NCI-H1092 treated with DMSO at 0.1 percent for 48 hours (cell line): ENCODE measurements at places on chromosomes 11 and 22.
A peak's percentile ranks its signal among the peaks of the same experiment; 100 is the strongest.

GRCh38 chr11:13421561-13421960 lies 41.5 kb downstream of the BTBD10 start:
- DNase-seq, result no peak

GRCh38 chr11:11982975-11983374 lies 25.5 kb downstream of the DKK3 start:
- DNase-seq, result no peak

DNA sequence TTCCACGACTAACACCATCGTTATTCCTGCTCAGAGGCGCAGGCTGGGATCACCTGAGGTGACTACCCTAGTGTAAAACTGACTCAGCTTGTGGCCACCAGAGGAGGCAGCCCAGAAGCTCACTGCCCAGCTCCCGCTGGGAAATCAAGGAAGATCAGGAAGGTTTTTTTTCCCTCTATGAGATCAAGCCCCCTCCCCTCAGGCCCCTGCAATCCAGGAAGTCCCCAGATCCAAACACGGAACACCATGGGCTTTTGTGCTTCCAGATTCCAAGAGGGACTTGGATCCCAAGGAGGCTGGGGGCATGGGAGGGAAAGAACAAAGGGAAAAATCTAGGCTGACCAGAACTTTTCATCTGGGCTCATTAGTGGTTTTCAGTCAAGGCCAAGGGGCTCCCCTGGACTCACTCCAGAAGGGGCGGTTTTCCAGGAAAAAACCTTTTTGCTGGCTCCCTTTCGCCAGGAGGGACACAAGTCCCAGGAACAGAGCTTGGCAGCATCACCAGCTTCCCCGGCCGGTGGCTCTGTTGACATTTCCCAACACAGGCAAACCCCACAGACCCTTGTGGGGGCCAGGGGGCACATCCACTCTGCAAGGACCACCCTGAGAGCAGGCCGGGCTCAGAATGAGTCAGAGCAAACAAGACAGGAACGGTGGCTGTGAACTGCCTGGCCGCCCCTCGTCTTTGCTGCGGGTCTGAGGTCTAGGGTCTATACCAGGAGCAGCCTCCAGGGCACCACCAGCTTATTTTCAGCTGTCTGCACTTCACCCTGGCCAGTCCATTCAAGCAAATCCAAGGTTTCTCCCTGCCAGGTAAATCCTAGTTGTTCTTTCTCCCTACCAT lies 36.8 kb downstream of the MYH9 start:
- DNase-seq, result peak; percentile 10

DNA sequence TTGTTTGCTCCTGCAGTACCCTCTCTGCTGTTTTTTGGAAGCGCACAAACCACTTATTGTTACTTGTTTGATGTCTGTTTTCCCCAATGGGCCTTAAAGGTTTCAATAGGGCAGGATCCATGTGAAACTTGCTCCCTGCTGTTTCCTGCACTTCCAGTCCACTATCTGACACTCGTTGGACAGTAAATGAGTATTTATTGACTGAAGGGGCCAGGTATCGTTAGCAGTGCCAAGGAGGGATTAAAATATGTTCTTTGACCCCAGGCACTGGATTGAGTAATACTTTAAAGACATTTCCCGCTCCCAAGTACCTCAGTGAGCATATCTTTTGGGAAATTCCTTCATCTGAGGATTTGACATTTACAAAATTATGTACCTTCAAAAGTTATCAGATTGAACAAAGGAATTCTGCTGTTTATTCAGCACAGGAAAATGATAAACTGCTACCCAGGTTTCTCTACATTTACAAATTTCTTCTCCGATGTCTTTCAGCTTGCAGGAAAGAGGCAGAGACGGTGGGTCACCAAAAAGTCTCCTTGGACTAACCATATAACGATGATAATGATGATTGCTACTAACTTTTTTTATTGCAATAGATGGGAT lies 23.3 kb upstream of the OR9Q2 start:
- DNase-seq, result no peak

DNA sequence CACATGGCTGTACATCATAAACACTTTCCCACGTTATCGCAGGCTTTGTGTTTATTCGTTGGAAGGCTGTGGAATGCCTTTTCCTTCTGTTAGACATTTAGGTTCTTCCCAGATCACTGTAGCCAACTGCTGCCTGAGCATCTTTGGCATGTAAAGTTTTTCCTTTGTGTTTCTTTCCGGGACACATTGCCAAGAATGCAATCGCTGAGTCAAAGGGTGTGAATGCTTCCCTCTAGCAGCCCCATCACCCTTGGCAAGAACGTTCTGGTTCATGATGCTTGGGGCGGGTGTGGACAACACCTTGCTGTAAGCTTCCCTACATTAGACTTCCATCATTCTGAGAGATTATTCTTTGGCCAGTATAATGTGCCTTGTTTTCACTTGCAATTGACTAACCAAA lies 136.2 kb downstream of the OSBP2 start:
- no peak for DNase-seq

DNA sequence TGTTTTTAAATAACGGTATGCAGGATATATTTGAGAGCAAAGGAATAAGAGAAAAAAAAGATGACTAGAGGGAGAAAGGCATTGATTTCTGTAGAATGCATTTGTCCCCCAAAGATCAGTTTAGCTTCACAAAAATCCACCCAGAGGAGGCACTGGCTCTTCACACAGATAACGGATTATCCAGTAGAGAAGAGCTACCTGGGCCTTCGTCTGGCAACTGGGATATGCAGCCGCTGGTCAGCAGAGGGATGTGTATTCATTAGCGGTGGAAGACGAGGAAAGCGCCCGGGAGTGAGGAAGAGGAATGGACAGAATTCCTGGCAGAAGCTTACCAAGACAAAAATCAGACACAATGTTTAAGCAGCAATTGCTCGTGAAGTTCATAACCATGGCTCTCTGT lies 5.6 kb upstream of the WT1 start:
- no peak for DNase-seq

GRCh38 chr22:47061226-47061625 lies 298.8 kb downstream of the TBC1D22A start:
- no peak for DNase-seq

GRCh38 chr22:47390026-47390970 lies 627.8 kb downstream of the TBC1D22A start:
- no peak for DNase-seq

DNA sequence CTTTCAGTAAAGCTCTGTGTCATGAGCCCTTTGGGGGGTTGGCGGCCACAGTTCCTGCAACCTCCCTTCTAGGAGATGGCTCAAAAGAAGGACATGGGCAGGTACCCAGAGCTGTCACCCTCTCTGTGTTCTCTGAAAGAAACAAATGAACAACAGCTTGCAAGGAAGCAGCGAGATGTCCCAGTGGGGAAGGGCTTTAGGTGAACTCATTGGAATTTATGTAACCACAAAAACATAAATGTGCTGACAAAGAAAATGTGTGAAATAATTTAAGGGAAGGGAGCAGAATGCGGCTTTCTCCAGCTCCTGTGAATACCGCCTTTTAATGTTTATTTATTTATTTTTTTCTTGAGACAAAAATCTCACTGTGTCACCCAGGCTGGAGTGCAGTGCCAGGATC lies 3.3 kb downstream of the PARVG start:
- no peak for DNase-seq

DNA sequence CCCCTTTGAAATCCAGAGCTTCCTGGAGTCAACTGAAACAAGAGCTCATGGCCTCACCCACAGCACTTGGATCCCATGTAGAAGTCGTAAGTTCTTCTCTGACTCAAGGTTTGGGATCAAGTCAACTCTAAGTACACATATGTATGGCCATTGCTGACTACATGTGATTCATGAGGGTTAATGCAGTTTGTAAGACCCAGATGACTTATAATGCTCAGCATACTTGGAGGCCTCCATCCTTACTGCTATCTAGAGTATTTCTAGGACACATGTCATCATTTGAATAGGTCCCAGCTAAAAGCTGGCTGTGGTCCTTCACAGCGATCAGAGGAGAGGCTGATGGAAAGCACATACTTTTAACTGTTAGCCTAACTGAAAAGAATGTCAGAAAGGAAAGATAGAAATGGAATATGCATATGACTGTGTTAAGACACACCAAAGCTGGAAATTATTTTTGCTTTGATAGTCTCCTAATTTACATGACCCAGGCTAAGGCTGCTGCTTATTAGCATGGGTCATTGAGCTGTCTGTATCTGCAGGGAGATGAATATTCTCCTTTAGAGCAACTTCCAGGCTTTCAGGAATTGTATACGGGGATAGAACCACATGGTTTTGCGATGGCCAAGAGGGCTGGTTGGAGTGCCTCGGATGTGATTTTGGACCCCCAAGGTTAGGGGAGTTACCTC lies 76.3 kb downstream of the NTM start:
- no peak for DNase-seq

DNA sequence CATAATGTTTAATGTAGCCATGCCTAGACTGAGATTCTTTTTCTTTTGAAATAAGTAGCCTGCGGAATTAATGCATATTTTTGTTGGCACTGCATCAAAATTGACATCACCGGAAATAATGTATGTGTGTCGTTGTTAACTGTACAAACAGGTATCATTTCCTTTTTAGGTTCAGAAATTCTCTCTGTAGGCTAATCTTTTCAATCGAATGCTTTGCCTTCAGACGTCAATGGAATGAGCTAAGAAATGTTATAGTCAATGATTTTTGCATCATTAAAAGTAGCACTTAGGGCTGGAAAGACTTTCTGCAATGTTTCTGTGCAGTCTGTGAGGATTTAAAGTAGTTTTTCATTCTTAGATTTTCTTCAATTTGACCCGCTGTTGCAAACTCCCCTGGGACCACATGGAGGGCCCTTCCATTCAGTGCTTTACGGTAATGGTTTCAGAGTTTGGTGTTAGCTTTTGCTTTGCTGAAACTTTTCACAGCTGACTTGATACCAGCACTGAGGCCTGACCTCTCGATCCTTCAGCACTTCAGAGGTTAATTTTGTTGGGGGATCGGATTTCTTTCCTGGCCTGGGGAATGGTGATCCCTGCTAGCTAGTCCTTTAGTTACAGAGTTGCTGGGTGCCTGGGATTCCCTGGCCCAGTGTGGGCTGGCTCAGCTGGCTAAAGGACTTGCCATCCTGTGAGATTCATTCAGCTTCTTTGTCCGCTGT lies 137.8 kb downstream of the DBX1 start:
- peak; percentile 47 for DNase-seq

- no peak for DNase-seq
Observed at GRCh38 chr11:17923217-17923616, 89.6 kb downstream of the SERGEF start.

GRCh38 chr11:66158156-66158555 lies 88.1 kb downstream of the PACS1 start:
- no peak for DNase-seq

DNA sequence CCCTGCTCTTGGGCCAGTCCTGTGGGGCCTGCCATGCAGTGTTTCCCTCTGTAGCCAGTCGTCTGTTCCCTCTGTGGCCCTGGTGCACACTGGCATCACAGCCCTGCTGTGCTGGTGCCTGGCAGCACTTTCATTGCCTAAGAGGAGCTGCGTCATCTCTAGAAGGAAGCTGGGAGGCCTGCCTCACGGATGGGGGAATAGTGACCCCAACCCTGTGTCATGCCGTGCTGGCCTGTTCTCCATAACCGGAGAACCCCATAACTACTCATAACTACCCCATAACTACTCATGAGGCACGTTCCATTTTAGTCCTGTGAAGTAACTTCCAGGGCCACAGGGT lies 14.0 kb downstream of the RAB36 start:
- no peak for DNase-seq

DNA sequence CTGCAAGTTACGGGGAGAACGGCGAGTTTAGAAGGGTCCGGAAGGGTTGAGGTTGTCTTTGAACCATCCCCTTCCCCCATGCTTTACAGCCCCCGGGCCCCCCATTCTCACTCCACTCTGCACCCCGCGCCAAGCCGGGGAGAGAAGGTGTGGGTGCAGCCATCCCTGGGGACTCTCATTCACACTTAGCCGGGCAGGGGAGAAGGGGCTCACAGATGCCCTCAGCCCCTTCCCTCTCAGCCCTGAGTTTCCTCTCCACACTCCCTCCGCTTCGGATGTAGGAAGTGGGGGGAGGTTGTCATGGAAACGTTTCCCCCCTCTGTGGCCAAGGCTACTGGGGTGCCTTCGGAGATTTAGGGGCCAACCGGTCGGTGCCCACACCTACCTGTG lies 334 bp downstream of the CADM1 start:
- no peak for DNase-seq

GRCh38 chr22:40348025-40348658 lies 1.8 kb downstream of the ADSL start:
- peak; percentile 21 for DNase-seq

GRCh38 chr11:69101115-69101791 lies 52.5 kb downstream of the TPCN2 start:
- DNase-seq, result peak; percentile 59

DNA sequence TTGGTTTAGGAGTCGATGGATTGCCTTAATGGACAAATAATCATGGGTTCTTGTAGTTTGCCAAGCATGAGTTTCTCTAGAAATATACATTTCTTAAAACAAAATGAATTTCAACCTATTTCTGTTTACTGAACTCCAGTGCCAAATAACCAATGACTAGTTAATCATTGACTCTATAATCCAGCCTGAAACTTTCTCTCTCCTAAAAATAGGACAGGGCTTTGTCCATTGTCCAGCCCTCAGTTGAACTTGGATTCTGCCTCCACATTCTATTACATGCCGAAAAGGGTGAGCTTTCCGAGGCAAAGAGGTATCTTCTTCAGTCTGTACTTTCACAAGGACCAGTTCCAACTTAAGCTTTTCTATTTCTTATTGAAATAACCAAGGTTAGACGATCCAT lies 23.2 kb upstream of the CAT start:
- no peak for DNase-seq

GRCh38 chr11:1043563-1044096 lies 7.1 kb upstream of the MUC6 start:
- DNase-seq, result no peak

DNA sequence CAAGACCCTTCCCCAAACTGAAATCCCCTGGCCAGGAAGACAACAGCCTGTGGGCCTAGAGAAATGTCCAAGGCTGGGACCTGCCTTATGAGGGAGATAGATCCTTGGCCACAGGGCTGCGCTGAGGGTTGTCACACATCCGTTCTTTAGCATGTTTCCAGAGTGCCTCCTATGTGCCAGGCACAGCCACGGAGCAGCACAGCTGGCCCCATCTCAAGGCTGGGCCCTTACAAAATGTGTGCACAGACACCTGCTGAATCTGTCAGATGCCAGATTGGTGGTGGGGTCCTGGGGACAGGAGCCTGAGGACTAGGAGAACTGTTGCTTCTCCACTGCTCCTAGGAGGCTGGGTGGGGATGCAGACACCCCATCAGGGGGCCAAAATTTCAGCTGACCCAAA lies 11.2 kb downstream of the GRIK4 start:
- peak; percentile 50 for DNase-seq
